Activated effector memory CD4-positive, alpha-beta T cell treated with Interleukin-2 at 50 U/mL for 16 hours (primary cell): ENCODE measurements at places on chromosomes 1 and 21.
A peak's percentile ranks its signal among the peaks of the same experiment; 100 is the strongest.

GRCh38 chr1:235854347-235854746, 12.4 kb downstream of the LYST start:
- no peak for DNase-seq

- peak; percentile 54 for DNase-seq
These were observed 13.7 kb upstream of the E2F2 start for GRCh38 chr1:23544444-23545389.

- DNase-seq, result no peak
These were observed 525.0 kb downstream of the MATN1 start for GRCh38 chr1:30198451-30198760.

GRCh38 chr1:171254859-171255258, 6.6 kb downstream of the FMO1 start:
- DNase-seq, result no peak

DNA sequence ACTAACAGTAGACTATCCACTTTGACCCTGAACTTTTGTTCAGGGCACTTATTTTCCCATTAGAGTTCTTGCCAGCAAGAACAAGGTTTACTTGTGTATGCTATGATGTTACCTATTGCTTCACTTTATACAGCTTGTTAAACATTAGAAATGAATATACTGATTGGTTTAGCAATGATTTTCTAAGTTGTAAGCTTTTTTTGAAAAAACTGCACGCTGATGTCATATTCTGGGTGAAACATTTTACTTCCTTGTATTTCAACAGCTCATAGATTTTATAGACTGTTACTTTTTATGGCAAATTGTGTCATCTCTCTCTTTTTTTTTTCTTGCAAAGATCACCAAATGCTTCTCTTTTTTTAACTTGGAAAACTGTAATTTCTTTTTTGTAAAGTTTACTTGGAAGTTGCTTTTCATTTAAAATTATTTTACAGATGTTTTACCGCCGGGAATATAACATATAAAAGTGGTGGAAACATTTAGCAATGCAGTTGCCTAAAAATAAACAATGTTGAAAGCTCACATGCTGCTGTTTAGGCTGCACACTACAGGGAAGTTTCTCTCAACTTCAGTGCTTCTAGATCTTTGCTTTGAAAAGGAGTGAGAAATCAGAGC, 215.3 kb upstream of the NFIA start:
- DNase-seq, result no peak

DNA sequence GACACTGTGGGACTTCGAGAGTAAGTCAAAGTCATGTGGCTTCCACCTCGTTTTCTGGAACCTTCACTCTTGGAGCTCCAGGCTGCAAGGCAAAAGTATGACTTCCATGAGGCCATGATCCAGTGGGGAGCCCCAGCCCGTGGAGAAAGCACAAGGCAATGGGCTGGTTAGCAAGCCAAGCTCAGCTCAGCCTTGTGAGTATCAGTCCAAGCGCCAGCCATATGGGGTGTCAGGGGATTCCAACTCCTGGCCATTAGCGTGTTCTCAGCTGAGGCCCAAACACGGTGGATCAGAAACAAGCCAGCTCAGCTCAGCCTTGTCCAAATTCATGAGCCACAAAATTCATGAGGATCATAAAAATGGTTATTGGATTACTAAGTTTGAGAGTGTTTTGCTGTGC, 261.0 kb downstream of the RHOU start:
- DNase-seq, result no peak

DNA sequence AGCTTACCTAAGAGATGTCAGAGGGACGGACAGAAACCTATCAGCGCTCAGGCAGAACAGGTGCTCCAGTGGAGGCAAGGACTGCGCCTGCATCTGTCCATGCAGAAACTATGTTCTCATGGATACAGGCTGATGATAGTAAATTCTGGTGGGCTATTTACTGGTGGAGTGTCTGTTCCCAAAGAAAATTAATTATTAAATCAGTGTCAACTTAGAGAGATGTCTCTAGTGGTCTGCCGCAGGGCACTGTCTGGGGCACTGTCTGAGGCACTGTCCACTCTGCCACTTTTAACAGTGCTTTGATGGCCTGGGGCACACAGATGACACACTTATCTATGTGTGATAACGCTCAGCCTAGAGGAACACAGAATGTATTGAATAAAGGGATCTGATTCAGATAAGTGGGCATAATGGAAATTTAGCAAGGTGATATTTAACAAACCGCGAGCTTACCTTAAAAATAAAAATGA, 148.1 kb downstream of the RGS7 start:
- no peak for DNase-seq

DNA sequence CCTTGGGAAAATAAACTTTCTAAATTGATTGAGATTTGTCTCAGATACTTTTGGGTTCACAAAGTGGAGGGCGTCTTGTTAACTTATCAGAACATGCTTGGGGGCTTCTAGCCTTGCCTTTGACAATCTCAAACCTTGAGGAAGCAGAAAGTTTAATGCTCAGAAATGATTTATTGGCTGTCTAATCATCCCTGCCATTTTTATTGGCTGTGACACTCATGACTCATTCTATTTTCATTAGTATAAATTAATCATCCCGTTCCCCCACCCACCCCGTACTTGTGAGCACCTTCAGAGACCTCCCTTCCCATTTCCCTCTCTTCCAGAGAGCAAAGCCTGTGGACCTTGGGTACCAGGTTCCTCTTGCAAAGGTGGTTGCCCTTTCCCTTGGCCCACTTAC, 87.1 kb downstream of the FGGY start:
- DNase-seq, result no peak
